ENCODE measurements at places on chromosomes 2 and 18. TPM values are rescaled to one million over a fixed set of nuclear protein-coding genes. Genes with fewer than 3 reads are reported as not detected.
A peak's percentile ranks its signal among the peaks of the same experiment; 100 is the strongest.

- H3K27ac ChIP-seq = no peak overlapping the region
- no peaks in the 10 kb centered on the region for H3K36me3 ChIP-seq
- no peak for DNase-seq
- H3K4me1 ChIP-seq = peaks cover 4% of the 10 kb centered on the region
- no peaks in the 10 kb centered on the region for H3K27me3 ChIP-seq
Measured at GRCh38 chr2:53768242-53768542, 588 bp downstream of the CHAC2 start.

GATA6 gene
- total RNA-seq = 15.9 TPM

- H3K4me3 ChIP-seq = no peak overlapping the region
- DNase-seq = no peak
- no peaks in the 10 kb centered on the region for H3K36me3 ChIP-seq
- H3K27me3 ChIP-seq = no peaks in the 10 kb centered on the region
Measured at GRCh38 chr2:200635251-200635650, 49.4 kb downstream of the AOX1 start.

PRKD3 gene
- 39.5 TPM for total RNA-seq

DNA sequence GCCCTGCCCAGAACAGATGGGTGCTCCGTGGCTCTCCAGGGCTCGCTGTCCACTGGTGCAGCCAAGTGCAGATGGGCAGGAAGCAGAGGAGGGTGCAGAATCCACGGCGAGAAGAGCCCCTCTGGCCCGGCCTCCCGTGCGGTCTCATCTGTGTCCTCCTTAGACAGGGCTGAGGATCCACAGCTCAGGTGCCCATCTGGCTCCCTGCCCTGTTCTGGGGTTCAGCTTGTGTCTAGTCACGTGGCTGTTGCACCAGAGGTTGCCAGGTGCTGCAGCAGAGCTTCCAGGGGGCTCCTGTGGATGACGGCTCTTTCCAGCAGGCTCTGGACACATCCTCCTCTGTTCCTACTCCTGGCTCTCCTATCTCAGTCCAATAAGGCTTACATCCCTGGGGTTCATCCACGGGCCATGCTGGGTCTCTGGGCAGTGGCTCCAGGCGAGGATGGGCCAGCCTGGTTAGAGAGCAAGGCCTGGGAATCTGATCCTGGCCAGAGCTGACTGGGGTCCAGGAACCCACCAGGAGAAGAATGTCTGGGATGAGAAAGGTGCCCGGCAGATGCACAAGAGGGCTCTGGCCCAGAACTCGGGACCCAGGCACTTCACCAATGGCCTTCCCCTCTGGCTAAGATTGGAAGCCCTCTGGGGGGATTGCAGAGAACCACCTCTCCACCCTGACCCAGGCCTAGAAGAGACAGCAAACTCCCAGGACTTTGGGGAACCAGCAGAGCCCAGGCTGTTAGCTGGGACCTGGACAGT, 116.3 kb upstream of the ID2 start:
- H3K27ac ChIP-seq = no peak overlapping the region
- H3K4me3 ChIP-seq = no peak overlapping the region
- no peak for DNase-seq
- peaks cover 24% of the 10 kb centered on the region for H3K4me1 ChIP-seq
- H3K36me3 ChIP-seq = no peaks in the 10 kb centered on the region
- H3K27me3 ChIP-seq = no peaks in the 10 kb centered on the region

DNA sequence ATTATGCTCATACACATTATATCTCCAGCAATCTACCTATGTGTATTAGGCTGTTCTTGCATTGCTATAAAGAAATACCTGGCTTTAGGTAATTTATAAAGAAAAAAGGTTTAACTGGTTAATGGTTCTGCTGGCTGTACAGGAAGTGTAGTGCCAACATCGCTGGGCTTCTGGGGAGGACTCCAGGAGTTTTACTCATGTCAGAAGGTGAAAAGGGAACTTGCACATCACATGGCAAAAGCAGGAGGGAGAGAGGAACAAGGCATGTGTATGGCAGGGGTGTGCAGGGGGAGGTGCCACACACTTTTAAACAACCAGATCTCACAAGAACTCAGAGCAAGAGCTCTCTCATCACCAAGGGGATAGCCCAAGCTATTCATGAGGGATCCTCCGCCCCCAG, 715.4 kb upstream of the ZEB2 start:
- H3K4me3 ChIP-seq = no peak overlapping the region
- H3K27me3 ChIP-seq = no peaks in the 10 kb centered on the region
- no peak for DNase-seq

DNA sequence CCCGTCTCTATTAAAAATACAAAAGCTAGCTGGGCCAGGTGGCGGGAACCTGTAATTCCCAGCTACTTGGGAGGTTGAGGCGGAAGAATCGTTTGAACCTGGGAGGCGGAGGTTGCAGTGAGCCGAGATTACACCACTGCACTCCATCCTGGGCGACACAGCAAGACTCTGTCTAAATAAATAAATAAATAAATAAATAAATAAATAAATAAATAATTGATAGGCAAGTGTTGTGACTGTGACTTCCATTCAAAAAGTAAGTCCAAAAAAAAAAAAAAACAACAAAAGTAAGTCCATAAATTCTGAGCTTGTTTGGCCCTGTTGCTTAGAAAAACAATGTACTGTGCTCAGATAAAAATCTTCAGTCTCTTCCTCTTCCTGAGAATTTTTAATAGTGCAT, 2.2 kb downstream of the STON1 start:
- H3K27me3 ChIP-seq = no peaks in the 10 kb centered on the region
- no peaks in the 10 kb centered on the region for H3K36me3 ChIP-seq
- DNase-seq = no peak
- peaks cover 10% of the 10 kb centered on the region for H3K4me1 ChIP-seq
- H3K27ac ChIP-seq = no peak overlapping the region
- no peak overlapping the region for H3K4me3 ChIP-seq

- no peak for DNase-seq
- no peak overlapping the region for H3K4me3 ChIP-seq
- no peaks in the 10 kb centered on the region for H3K36me3 ChIP-seq
Measured at GRCh38 chr2:215702116-215702902, 266.4 kb upstream of the FN1 start.

DNA sequence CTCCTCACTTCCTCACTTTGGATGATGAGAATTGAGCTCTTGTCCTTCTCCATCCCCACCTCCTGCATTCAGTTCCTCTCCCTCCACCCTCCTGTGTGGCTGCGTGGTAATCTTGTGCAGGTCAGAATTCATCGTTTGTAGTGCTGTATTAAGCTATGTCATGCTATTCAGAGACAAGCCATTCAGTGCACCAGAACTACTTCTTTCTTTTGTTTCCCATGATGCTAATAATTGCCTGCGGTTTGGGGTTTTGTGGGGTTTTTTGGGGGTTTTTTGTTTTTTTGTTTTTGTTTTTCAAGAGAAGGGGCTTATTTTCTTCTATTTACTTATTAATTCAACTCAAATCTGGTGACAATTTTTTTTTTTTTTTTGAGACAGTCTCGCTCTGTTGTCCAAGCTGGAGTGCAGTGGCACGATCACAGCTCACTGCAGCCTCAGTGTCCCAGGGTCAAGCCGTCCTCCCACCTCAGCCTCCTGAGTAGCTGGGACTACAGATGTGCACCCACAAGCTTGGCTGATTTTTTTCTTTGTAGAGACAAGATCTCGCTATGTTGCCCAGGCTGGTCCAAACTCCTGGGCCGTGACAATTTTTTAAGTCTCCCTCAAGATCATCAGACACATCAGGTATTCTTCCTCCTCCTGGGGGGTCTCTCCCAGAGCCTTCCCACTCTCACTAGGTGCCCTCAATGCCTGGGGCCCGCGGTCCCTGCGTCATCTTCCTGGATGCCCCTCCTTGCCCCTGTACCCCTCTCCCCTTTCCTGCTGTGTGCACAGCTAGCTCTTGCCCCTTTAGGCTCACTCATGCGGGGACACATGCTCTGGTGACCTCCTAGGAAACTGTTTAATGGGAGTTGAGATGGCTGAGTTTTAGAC, 37.8 kb downstream of the MAL start:
- peak; percentile 44 for DNase-seq
- no peaks in the 10 kb centered on the region for H3K36me3 ChIP-seq
- H3K4me3 ChIP-seq = no peak overlapping the region
- H3K27ac ChIP-seq = no peak overlapping the region
- no peaks in the 10 kb centered on the region for H3K27me3 ChIP-seq

- H3K27ac ChIP-seq = no peak overlapping the region
- no peaks in the 10 kb centered on the region for H3K36me3 ChIP-seq
- no peak for DNase-seq
Measured at GRCh38 chr2:13986119-13986720, 646.3 kb upstream of the LRATD1 start.
